ENCODE measurements at places on chromosomes 2 and 18.

DNA sequence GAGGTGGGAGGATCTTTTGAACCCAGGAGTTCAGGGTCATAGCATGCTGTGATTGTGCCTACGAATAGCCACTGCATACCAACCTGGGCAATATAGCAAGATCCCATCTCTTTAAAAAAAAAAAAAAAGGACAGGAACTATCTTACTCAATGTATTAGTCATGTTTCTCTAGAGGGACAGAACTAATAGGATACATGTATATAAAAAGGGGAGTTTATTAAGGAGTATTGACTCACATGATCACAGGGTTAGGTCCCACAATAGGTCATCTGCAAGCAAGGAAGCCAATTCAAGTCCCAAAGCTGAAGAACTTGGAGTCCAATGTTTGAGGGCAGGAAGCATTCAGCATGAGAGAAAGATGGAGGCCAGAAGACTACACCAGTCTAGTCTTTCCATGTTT lies 18.8 kb upstream of the CASP10 start:
- no peak for DNase-seq

DNA sequence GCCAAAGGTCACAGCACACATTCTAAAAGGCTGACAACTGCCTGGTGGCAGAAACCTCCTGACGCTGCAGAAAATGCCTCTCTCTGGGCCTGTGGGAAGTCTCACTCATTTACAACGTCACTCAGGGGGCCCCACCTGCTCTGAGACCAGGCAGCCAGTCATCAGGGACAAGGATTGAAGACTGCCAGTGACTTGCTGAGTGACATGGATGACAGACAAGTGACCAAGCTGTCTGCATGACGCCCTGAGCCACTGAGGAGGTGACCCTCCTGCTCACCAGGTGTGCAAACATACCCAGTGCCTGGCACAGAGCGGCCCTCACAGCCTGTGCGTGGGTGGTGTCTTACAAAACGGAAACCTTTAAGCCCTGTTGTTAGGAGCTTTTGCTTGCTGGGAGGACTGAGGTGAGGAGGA lies 392.4 kb downstream of the TNS1 start:
- no peak for DNase-seq

DNA sequence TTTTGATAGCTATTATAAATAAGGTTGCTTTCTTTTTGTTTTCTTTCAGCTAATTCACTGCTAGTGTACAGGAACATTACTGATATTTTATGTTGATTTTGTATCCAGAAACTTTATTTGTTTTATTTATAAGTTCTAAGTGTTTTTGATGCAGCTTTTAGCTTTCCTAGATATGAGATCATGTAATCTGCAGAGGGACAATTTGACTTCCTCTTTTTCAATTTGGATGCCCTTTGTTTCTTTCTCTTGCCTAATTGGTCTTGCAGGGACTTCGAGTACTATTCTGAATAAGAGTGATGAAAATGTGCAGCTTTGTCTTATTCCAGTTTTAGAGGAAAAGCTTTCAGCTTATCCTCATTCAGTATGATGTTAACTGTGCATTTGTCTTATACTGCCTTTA lies 643.4 kb upstream of the CDH2 start:
- no peak for DNase-seq

DNA sequence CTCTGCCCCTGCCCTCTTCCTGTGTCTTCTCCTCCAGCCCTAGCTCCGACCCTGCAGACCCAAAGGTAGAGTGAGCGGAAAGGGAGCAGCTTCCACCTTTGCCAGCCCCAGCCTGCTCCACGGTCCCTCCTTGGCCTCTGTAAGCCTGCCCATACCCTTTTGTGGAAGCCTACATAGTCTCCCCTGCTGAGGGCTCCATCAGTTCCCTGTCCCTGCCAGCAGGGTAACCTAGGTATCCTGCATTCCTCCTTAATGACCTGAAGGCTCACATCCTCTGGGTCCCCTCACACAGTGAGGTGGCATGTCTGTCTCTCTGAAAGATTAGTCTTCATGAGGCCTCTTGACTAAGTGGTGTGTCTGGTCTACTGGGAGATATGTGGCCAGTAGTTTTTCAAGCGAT lies 20.5 kb upstream of the ACKR3 start:
- no peak for DNase-seq

DNA sequence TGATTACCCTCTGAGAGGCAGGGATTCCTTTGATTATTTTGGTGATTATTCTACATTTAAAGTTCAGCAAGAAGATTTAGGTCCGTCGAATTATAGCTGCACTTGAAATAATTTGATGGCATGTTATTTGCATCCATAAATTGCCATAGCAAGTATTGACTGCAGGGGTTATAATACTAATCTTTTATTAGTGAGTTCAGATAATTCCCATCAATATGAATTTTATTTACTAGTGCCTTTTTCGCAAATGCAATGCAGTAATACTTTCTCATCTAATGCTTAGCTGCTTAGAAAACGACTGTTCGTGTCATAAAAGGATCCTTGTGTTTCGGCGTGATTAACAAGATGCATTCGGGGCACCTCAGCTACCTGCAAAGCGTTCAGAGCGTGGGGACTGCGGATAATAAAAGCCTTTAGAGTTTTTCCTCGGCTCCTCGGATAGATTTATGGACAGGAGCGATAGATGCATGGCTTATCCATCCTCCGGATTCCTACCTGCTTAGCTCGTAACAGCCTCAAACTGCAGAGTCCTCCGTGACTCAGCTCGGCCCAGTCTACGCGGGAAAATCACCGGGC lies 2.5 kb upstream of the GBX2 start:
- DNase-seq: no peak

DNA sequence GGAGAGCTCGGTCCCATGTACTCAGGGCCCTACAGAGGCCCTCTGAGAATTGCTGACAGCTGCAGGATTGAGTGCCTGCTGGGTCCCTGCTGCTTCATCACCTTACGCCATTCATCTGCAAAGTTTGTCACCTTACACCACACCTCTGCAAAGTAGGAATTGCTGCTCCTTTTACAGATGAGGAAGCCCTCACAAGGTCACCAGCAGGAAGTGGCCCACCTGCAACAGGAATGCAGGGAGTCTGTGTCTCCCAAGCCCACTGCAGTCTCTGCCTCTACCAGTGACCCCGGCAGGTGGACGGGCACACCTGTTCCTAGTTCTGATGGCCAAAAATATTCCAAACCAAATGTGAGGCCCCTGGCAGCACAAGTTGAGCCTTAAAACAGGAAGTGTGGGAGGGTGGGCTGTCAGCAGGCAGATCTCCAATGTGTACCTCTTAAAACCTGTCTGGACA lies 441.4 kb downstream of the NBAS start:
- DNase-seq: no peak

- DNase-seq: peak; percentile 86
Observed at GRCh38 chr2:85277416-85278158, 50.2 kb downstream of the TGOLN2 start.

DNA sequence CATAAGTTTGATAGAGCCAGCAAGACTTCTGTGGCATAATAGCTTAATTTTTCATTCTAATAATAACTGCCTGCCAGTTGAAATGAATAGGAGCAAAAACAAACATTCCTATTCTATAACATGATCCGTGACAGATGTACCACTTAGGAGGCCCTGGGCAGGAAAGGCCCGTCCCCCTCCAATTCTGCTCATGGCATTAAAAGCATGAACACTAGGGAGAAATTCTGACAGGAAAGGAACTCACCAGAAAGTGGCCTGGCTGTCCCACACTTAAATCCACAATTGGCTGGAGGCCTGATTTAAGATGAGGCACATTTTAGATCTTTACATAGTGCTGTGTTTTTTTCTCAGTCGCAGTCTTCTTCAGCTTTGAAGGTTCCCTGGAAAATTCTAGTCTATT lies 261.9 kb upstream of the ETAA1 start:
- DNase-seq: no peak

GRCh38 chr2:137420744-137421143 lies 543.5 kb upstream of the HNMT start:
- DNase-seq: no peak

Measured in left renal cortex interstitium (tissue), 4 donors.